Stimulated activated CD4-positive, alpha-beta T cell treated with anti-CD3 and anti-CD28 coated beads, Interleukin-1b, Interleukin-23, amount 100 ng/mL, for 1 hour (primary cell): ENCODE measurements at places on chromosomes 12 and 14.

DNA sequence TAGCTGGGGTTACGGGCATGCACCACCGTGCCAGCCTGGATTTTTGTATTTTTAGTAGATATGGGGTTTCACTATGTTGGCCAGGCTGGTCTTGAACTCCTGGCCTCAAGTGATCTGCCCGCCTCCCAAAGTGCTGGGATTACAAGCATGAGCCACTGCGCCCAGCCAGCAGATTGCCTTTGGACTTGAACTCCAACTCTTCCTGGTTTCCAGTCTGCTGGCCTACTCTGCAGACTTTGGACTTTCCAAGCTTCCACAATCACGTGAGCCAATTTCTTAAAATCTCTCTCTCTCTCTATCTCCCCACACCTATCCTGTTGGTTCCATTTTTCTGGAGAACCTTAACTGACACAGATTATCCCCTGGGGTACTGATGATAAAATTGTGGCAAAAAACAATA is 55.0 kb downstream of the EMP1 start:
- DNase-seq, result no peak

- no peak for DNase-seq
Observed at GRCh38 chr12:106705971-106706370, 68.5 kb upstream of the RIC8B start.

- DNase-seq, result no peak
Observed at GRCh38 chr14:95946867-95947266, 70.2 kb downstream of the TUNAR start.

GRCh38 chr12:105470601-105471000 is 140.1 kb downstream of the C12orf75 start:
- no peak for DNase-seq

- no peak for DNase-seq
Observed at GRCh38 chr14:74637178-74637550, 25.1 kb upstream of the LTBP2 start.

DNA sequence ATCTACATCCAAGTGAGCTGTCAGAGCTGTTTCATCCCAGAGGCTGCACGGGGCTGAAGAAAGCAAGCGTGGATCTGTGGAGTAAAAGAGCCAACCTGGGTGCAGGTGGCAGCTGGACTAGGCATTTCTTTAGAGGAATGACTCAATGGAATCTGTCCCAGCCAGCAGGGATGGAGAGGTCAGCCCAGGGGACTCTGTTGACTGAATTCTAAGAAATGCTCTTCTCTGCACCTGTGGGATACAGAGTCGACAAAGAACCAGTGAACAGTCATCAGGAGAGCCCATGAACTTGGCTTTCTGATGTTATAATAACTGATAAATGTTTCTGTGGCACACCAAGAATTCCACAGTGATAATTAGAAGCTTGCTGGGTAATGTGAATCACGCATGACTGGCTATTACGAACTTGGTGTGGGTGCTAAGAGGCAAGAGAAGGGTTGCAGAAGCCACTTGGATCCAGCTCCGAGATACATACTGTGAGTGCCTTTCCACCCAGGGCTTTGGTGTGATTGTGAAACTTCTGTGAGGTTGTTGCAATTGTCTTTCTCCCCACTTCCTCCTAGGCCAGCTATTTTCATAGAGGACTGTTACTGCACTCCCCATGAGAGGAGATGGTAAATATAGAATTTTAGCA is 16.2 kb downstream of the PYGL start:
- DNase-seq, result no peak

DNA sequence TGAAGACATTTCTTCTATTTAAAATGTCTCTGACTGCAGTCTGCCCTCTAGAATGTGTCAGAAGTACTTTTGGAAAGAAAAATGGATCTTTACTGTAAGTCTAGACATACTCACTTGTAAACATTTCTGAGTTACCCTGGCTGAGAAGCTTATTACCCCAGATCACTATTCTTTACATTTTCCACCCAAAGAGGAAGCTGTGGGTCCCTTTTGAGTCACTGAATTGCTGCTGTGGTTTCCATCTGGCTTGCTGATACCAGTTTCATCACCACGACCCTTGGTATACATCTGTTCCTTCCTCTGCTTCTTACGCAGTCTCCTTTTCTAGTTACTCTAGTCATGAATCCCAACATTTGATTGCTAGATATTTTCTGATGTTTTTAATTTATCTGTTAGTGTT is 20.2 kb upstream of the CLEC4D start:
- DNase-seq, result no peak

DNA sequence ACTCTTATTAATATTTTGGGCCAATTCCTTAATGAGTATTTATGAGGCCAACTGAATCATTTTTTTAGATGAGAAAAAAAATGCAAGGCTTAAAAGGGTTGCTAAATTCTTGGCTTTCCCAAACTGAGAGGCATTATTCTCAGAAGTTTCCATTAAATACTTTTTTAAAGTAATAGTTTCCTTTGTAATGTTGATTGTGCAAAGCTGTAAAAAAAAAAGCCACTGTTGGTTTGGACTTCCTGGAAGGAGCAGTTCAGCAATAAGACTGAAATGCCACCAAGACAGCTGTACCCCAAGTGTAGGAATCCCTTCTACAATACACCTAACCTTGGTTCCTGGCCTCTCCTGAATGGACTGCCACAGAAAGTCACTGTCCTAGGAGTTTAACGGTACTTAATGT is 231.3 kb downstream of the MON2 start:
- DNase-seq, result no peak

GRCh38 chr12:125518074-125518473 is 452.8 kb downstream of the AACS start:
- DNase-seq, result no peak

GRCh38 chr14:75452900-75453816 is 25.3 kb downstream of the JDP2 start:
- no peak for DNase-seq

DNA sequence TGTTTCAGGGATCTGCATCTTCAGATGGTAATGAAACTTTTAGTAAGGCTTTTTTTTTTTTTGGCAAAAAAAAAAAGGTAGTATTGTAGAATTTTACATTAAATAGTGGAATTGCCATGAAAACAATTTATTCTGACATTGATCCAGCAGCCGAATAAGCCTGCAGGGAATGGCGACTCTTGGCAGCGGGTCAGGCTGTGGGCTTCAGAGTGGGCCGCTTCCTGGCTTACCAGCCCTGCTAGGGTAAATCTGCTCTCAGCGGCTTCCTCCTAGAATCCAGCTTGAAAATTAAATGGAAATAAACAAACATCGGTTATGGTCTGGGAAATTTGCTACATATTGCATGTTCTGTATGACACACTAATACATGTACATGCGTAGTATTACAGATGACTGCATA is 34.8 kb downstream of the SFSWAP start:
- no peak for DNase-seq
